ENCODE measurements at places on chromosomes 6 and 20.

GRCh38 chr20:52242237-52243230 is 51.0 kb upstream of the ZFP64 start:
- DNase-seq = no peak

GRCh38 chr6:162712694-162713093 is 14.9 kb downstream of the PRKN start:
- no peak for DNase-seq

- DNase-seq = peak; percentile 59
Measured at GRCh38 chr20:48457193-48458002, 370.4 kb downstream of the PREX1 start.

- DNase-seq = no peak
Measured at GRCh38 chr6:24396824-24397223, 5.9 kb upstream of the MRS2 start.

DNA sequence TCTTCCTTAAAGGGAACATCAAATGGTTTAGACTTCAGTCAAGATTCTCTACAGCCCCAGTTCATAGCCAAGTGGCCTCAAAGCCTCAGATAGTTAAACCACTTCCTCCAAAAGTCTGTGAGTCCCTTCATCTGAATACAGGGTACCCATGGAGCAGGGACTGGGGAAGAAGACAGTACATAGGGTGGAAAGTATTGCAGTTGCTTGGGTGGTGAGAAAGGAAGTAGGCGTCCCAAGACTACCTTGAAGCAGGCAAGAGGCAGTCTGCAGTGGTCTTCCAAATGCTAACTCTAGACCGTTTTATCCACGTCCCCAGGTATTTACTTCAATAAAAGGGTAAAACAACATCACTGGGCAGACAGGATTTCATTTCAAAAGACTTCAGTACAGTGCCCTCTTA is 2.0 kb downstream of the FYN start:
- DNase-seq = peak; percentile 23

GRCh38 chr6:25971187-25971821 is 8.7 kb downstream of the TRIM38 start:
- peak; percentile 11 for DNase-seq

- DNase-seq = no peak
Measured at GRCh38 chr6:34947561-34947960, 58.5 kb downstream of the ANKS1A start.

DNA sequence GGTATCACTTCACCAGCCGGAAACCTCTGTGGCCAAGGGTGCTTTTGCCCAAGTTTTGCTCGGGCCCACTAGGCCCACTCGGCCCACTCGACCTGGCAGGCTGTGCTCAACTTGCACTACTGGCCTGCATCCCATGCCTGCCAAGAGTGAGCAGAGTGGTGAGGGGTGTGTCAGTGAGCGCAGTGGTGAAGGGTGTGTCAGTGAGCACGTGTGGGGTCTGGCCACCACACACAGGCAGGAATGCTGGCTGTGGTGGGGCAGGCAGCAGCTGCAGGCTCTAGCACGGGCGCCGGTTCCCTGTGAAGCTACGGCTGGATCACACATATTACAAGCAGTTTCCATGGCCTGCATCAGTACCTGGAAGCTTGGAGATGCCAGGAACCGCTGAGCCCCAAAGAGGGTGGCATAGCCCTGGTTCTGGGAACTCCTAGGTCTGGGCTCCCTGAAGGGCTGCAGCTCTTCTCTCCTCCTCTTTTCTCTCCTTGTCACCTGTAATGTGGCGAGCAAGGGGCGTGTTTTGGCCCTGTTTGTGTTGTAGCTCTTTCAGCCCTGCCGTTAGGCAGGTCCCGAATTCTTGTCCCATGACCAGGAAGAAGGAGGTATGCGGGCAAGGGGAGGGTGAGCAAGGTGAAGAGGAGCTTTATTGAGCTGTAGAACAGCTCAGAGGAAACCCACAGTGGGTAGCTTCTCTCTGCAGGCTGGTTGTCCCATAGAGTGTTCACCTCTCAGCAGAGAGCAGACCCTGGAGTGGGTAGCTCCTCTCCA is 51.0 kb upstream of the CLDN20 start:
- DNase-seq = no peak

GRCh38 chr6:144899161-144899560 is 614.0 kb downstream of the UTRN start:
- no peak for DNase-seq

DNA sequence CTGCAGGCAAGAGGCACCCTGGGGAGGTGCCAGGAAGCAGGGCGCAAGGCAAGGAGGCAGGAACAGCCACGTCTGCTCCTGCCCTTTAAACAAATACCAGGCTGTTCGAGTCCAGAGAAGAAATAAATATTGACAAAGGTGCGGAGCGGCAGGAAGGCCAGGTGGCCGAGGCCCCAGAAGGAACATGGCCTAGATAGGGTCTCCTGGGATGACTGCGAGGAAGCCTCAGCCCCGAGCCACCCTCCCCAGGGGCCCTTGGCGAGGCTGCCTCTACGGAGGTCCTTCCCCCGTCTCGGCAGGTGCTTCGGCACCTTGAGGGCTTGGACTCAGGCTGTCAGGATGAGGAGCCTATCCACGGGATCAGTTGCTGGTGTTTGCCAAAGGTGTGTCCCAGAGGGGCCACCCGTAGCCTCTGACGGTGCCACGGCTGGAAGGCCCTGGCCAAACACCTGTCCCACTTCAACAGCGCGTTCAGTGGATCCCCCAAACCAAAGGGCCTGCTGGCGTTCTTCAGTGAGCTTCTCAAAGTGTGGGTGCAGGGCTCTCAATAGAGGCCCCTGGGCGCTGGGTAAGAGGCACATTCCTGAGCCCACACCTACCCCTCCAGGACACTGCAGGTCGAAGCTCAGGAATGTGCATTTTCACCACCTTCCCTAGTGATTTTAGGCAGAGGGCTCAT is 39.8 kb downstream of the SNX5 start:
- DNase-seq = no peak

DNA sequence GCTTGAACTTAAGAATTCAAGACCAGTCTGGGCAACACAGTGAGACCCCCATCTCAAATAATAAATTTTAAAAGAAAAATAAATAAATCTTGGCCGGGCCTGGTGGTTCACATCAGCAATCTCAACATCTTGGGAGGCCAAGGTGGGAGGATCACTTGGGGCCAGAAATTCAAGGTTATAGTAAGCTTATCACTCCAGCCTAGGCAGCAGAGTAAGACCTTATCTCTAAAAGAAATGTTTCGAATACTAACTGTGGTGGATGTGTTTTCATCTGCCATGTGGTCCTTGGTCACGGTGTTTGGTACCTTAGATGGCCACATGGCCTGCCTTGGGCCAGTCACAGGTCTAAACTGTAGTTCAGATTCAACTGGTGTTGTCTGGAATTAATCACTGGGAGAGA is 5.8 kb downstream of the UBE2C start:
- no peak for DNase-seq

GRCh38 chr6:148550569-148550968 is 196.3 kb upstream of the UST start:
- no peak for DNase-seq

GRCh38 chr6:155201461-155202226 is 62.2 kb upstream of the CLDN20 start:
- no peak for DNase-seq

GRCh38 chr6:157762636-157763035 is 60.4 kb upstream of the SNX9 start:
- DNase-seq = no peak

- no peak for DNase-seq
Measured at GRCh38 chr6:112557435-112557834, 210.3 kb downstream of the RFPL4B start.

DNA sequence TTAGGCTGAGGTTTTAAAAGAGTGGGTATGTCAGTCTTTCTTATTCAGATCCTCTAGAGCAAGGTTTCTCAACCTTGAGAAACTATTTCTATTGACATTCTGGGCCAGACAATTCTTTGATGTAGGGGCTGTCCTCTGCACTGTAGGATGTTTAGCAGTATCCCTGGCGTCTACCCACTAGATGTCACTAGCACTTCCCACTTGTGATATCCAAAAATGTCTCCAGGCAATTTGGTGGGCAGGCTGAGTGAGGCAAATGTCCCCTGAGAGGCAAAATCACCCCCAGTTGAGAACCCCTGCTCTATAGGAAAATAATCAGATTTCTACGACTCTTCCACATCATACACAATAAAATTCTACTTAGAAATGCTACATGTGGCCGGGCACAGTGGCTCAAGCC is 7.7 kb upstream of the ZKSCAN8 start:
- peak; percentile 45 for DNase-seq

GRCh38 chr6:89611666-89612065 is 26.9 kb downstream of the LYRM2 start:
- DNase-seq = no peak

GRCh38 chr6:135196739-135197510 is 15.8 kb downstream of the MYB start:
- no peak for DNase-seq

GRCh38 chr6:43826730-43827129 is 56.7 kb downstream of the VEGFA start:
- DNase-seq = no peak

DNA sequence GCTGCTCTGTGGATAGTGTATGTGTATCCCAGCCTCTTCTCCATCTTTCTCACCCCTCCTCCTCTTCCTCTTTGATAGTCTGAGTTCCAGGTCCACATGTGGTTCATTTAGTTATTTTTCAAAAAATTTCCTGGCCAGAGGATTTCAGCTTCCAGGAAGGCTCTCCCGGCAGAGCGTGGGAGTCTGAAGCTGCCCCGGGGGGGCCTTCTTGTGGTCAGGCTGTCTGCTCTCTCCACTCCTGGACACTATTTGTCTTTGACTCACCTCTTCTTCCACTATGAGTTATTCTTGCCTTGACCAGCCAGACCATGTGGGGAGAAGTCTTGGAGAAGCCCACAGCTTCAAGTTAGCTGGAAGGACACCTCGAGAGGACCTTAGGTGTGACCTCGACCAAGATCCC is 258.8 kb downstream of the CDC5L start:
- DNase-seq = no peak

DNA sequence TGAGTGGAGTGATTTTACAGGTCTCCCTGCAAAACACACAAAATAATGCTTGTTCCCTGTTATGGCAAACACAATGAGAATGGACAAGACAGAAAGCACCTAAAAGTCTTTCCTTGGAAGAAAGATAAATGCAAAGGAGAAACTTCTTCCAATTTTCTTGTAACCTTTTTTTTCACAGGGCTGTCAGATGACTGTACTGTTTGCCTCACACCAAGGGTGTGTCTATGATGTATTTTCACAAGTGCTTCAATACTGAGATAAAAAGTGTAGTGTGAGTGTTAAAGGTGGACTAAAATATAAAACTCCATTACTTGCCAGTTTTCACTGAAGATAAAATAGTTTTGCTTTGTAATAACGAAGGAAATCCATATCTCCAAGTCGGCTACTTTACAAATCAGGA is 194.5 kb downstream of the CENPW start:
- DNase-seq = no peak

DNA sequence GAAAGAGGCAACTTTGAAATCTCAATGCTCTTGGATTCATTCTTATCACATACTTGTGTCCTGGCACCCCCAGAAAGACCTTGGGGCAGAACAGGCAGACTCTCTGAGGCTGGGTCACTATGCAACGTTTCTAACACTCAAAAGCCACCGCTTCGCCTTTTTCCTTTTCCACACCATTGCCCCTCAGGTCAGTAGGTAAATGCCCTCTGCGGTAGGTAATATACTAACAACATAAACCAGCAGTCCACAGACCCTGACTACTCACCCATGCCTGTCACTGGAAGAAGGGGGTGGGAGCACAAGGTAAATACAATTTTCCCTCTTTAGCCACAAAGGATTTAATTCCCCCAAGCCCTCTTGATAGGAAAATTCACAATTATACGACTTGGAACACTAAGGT is 6.5 kb upstream of the SPTLC3 start:
- no peak for DNase-seq

GRCh38 chr20:57596998-57597939 is 23.0 kb downstream of the ZBP1 start:
- DNase-seq = peak; percentile 69

- DNase-seq = no peak
Measured at GRCh38 chr20:38805958-38806854, 709 bp downstream of the PPP1R16B start.

DNA sequence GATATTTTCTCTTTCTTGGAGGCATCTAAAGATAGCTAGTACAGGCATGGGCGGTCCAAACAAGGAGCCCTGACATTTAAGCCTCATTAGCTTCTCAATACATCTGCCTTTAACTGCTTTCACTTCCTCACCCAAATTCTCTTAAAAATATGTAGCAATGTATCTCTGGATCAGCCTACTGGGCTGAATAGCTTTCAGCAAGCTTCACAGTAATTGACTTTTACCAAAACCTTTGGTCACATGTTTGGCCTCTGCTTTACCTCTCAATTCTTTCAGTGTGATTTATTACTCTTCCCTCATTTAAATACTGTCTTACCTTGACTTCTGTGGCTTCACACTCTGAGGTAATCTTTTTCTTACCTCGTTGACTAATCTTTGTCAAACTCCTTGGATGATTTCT is 1618.1 kb downstream of the GRIK2 start:
- no peak for DNase-seq

- DNase-seq = no peak
Measured at GRCh38 chr6:100100776-100101175, 106.8 kb upstream of the MCHR2 start.

- no peak for DNase-seq
Measured at GRCh38 chr6:36127462-36128016, 2.8 kb upstream of the MAPK13 start.

GRCh38 chr20:33828326-33828844 is 17.2 kb downstream of the CHMP4B start:
- no peak for DNase-seq

DNA sequence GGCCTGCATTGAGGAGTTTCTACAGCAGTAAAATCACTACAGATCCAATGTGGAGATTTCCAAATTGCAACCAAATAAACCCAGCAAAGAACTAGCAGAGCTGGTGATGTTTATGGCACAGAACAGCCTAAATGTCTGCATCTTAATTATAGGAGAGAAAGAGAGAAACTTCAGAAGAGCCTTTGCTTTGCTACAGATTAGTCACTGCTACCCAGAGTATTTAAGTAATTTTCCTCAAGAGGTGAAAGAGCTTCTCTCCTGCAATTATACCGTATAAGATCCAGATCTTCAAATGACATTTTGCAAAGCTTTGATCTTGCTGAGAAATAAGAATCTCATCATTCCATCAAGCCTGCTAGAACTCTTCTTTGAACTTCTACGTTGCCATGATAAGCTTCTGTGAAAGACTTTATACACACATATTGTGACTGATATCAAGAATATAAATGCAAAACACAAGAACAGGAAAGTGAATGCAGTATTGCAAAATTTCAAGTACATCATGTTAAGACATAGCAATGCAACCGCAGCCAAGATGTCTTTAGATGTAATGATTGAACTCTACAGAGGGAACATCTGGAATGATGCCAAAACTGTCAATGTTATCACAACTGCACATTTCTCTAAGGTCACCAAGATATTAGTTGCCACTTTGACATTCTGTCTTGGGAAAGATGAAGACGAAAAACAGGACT is 48.0 kb downstream of the MKKS start:
- DNase-seq = no peak

Data from Ammon's horn (tissue), 1 donor.